Caudate nucleus (tissue), 63 donors: ENCODE measurements at places on chromosomes 1 and 21.

DNA sequence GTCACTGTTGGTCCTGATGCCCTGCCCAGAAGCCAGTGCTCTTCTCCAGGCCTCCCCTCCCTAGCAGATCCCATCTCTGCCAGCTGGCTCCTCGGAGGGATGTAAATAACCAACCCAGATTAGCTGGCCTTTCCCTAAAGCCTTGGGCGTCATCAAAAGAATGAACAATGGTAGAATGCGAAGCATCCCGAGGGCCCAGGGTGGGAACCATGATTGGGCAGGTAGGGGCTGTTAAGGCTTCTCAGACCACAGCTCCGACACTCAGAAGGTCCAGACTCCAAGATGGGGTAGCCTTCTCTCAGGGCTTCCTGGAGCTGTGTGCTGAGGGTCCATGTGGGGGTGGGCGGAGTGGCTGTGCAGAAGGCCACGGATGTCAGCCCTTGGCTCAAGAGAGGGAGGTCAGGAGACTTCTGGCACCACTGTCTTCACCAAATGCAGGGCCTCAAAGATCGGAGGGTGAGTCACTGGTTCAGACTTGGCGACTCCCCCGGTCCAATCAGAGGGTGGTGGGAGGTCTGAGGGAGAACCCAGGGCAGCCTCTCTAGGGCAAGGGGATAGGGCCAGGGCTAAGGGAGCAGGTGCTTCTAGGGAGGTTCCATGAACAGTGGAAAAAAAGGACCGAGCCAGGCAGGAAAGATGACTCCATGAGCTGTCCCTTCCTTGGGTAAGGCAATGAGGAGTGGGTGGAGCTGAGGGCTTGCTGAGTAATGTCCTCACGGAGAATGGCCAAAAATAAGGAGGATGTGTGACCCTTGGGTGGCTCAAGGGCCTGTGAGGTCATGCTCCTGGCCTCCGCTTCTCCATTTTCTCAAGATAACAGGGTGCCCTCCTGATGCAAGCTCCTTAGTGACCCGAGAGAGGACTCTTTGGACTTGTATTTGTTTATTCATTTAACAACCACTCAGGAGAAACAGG is 58.4 kb upstream of the EPS8L3 start:
- DNase-seq, result no peak

GRCh38 chr1:23908453-23909341 is 4.5 kb downstream of the CNR2 start:
- no peak for DNase-seq

DNA sequence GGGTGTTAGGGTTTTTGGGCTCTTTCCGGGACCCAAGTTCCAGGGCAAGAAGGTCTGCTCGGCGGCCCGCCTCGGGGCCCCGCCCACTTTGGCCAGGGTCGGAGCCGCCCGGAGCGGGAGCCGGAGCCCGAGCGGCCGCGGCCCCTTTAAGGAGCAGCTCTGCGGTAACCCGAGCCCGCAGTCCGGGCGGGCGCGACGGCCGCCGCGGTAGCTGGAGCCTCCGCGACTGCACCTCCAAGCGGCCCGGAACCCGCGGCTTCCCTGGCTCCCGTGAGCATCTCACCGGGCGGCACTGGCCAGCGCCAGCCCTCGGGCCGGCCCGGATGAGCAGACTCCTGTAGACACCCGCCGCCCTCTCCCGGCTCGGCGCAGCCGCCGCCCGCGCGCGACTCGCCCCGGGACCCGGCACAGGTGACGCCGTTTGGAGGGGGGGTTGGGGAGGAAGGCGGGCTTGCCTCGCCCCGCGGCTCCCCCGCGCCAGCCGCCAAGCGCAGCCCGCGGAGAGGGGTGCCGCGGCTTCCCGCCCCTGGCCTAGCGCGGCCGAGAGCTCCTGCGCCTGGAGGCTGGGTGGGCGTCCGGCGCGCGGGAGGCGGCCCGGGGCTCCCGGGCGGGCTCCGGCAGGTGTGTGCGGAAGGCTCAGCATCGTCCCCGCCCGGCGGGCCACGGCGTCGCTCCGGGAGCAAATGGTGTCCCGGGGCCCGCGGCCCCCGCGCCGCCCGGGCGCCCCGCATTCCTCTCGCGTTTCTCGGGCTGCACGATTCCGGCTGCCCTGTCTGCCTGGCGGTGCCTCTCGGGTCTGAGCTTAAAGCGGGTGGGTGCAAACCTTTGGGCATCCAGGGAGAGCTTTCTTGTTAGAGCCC is at the start of gene TLCD4:
TLCD4 (plus strand) TSS at position 149 of the 860 bp plus-strand sequence. CDS start 26,547 bp downstream, outside the sequence.
- peak; percentile 56 for DNase-seq

GRCh38 chr21:26001356-26001755 is 169.2 kb downstream of the APP start:
- DNase-seq, result no peak

DNA sequence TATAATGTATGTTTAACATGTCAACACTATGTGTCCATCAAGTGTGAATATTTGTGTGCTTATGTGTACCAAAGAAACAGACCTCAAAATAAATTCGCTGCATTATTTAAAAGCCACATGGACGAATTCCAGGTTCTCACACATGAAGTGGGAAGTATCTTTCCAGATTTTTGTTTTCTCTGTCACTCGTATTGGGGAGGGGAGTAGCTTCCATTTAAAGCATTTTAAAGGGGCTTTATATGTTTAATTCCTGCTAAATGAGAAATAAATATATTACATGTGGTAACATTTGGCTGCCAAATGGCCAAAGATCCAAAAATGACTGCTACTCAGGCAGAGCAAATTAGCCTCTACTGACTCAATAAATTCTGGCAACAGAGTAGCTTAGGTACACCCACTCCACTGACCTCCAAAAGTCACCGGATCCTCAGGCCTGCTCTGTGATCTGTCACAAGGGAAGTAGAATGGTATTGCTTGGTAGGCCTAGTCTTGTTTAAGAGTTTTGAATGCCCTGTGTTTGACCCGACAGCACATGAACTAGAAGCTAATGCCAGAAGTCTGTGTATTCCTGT is 178.1 kb downstream of the ZP4 start:
- DNase-seq, result no peak

- DNase-seq, result no peak
These were observed 440 bp upstream of the LENEP start for GRCh38 chr1:154992721-154993571.

- no peak for DNase-seq
These were observed 1178.6 kb downstream of the MRPL39 start for GRCh38 chr21:24428591-24429199.

DNA sequence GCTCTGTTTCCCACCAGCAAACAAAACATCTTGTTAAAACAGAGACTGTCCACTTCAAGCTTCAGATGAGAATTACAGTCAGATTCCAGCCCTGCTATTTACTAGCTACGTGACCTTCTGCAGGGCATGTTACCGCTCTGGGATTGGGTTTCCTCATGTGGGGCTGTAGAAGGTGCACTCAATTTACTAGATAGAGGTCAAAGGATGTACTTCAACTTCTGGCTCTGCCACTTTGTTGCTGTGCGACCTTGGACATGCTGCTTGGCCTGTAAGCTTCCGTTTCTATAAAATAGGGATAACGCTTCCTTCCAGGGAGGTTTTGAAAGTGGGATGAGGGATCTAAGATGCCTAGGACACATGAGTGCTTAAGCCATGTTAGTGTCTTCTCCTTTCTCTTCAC is 46.0 kb upstream of the LRIG2 start:
- no peak for DNase-seq

DNA sequence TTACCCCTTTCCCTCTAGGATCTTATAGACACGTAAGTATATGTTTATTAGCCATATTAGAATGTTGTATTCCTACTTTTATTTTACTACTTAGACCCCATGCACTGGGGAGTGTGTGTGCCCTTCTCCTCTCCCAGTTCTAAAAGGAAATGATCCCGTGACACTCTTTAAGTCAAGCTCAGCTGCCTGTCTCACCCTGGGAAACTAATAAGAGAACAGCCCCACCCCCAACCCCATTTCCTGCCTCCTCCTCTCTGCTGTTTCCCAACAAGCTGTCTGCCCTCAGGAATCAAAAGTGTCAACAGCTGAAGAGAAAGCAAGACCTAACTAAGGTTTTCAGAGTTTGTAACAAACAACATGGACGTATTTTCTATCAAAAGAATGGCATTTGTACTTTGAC is 92.6 kb upstream of the VAV3 start:
- no peak for DNase-seq

DNA sequence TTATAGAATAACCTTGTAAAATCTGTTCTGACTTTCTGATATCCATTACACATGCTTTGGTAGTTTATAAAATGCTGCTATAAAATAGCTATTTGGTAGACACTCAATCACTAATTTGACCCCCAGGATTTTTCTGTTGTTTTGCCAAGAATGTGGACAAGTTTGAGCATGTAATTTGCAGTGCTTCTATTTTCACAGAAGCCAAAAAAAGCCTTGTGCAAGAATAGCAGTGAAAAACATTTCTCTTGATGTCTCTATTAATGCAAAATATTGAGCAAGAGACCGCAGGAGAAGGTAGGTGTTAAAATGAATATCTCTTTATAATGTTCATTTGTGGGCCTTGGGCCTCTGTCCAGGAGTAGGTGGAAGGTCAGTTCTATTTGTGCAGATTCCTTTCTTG is 22.5 kb downstream of the MAP3K7CL start:
- no peak for DNase-seq

DNA sequence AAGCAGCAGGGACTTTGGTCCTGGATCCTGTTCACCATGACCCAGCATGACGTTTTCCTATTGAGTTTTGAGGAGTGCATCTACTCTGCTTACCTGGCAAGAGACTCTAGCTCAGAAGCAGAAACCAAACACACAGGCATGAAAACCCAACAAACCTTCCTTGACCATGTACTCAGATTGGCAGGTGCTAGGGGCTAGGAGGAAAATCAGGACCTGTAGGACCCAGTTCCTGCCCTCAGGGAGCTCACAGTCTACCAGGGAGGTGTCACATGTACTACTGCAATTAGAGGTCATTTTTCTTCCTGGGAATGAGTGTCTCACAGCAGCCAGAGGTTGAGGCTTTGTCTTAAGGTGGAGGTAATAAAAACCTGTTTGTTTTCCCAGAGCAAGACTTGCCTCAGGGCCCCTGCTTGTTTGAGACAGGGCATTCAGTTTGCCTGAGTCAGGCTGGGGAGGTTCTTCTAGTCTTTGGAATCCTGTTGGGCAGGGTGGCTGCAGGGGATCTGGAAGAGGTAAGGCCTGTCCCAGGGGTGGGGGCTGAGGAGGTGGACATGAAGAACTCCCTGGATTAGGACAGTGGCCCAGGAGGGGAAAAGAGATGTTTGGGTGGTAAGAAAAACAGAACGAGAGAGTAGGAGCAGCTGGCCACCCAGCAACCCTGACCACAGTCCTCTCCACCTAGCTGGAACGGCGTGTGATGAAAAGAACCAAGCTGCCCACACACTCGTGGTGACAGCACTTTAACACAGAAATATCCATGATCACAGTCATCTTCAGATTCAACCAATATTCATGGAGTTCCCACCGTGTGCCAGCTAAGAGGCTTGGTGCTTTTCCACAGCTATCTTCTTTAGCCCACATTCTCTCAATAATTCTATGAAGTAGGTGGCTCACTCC is 30.8 kb downstream of the IER5 start:
- DNase-seq, result no peak
